ENCODE measurements at places on chromosomes 6 and 20.

- no peak for DNase-seq
Measured at GRCh38 chr6:53956068-53956711, 155.1 kb upstream of the MLIP start.

DNA sequence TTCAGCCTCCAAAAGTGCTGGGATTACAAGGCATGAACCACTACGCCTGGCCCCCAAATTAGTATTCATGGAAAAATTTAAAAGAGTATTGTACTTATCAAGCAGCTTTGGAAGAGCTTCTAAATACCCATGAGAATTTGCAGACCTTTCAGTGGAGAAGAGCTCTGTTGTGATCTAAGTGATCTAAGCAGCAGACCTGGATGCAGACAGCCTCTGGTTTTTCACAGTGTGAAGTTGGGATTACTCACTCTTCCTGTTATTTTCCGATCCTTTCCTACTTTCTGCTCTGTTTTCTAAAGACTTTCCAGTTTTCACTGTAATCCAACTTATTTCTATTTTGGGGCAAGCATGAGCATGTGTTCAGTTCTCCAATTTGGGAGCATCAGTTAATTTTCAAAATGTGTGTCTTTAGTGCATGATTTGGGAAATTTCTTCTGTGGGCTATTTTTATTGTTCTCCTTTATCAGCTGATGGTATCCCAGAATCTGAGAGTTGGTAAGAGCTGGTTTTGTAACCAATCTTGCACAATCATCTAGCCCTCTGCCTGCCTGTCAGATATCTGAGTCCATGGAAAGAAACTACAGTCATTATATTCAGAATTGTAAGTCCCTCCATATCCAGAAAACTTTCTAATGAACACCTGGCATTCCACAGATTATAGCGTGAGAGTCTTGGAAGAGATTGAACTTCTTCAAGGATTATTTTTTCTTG lies 207.7 kb upstream of the DTNBP1 start:
- DNase-seq: no peak

GRCh38 chr6:135851442-135852271 lies at the start of gene PDE7B:
PDE7B (plus strand) TSS chr6:135851701.
- peak; percentile 8 for DNase-seq

DNA sequence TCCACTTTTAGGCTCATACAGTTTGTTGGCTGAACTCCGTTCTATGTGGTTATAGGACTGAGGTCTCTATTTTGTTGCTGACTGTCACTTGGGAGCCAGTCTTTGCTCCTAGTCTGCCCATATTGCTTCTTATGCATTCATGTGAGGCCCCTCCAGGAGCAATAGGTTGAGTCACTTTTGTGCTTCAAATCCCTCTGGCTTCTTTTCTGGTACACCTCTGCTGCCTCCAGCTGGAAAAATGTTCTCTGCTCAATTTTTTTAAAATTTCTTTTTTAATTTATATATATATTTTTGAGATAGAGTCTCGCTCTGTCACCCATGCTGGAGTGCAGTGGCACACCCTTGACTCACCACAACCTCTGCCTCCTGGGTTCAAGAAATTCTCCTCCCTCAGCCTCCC lies 42.7 kb upstream of the NOX3 start:
- no peak for DNase-seq

DNA sequence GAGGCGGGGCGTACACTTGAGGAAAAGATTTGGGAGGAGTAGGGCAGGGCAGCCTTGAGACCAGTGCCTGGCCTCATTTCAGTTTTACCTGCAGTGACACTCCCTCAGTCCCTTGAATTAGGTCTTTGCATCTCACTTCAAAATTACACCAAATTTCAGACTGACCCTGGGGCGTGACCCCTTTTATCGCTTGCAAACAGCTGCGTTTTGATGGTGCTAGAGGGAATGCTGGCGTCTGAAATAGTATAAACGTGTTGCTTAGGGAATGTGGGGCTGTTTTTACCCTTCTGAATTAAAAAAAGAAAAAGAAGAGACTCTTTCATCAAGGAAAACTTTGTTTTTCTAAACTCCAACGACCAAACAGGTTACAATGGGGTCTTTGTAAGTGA lies 21.0 kb downstream of the COL9A1 start:
- no peak for DNase-seq

DNA sequence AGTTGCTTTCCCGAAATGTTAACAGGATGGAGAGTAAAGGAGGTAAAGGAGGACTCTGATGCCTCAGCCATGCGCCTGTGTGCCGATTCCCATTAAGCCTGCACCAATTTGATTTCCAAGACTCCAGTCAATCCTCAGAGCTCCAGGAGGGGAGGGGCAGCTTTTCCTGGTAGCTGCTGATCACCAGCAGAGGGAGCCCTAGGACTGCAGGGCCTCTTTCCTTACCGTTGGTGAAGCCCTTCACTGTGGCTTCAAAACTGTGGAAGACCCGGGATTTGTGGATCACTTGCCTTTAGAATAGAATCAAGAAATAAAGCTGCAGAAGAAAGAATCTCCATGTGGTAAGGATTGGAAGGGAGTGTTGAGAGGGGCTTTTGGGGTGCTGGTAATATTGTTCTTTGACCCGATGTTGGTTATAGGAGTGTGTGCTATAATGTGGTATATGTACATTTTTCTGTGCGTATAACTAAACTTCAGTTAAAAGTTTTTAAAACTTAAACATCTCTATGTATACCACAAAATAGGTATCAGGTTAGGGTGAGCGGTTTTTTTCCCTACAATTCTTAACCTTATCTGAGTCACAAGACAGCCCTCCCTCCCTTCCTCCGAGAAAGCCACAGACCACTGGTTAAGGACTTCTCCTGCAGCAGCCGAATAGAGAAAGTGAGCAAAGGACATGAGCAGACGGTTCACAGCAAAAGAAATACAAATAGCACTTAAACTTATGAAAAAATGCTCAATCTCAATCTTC lies 6.9 kb upstream of the OSER1 start:
- peak; percentile 62 for DNase-seq

All from stimulated activated CD4-positive, alpha-beta T cell treated with anti-CD3 and anti-CD28 coated beads, Interleukin-4, amount 100 ng/mL, for 1 hour (primary cell).